Daoy (cell line): ENCODE measurements at places on chromosomes 5 and 9. TPM values are rescaled to one million over a fixed set of nuclear protein-coding genes. Genes with fewer than 3 reads are reported as not detected.

Gene DEPDC1B
- 27.7 and 35.3 TPM in 2 replicates for total RNA-seq

DNA sequence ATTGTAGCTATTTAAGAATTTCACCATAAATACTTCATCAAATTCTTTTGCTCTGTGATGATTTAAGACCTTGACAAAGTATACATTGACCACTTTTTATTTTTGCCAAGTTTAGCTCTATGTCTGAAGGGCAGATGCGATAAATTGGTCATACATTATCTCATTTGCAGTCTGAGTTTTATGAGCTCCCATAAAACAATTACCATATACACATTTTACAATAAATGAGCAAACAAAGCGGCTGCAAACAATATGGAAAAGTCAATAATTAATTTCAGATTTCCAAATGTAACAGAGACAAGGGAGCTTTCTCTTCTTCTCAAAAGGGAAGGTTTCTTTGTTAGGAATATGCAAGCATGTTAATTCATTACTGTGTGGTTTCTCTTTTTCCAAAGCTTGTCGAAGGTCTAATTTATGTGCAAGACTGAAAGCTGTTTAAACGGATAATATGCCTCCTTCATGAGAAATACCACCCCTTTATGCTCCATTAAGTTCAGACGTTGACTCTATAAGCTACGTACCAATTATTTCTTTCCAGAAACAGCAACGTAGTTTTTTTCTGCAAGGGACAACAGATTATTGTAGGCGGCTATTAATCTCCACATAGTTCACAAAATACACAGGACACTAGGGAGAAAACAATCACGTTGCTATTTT is 7.0 kb upstream of the IZUMO3 start:
- DNase-seq, result no peak

DNA sequence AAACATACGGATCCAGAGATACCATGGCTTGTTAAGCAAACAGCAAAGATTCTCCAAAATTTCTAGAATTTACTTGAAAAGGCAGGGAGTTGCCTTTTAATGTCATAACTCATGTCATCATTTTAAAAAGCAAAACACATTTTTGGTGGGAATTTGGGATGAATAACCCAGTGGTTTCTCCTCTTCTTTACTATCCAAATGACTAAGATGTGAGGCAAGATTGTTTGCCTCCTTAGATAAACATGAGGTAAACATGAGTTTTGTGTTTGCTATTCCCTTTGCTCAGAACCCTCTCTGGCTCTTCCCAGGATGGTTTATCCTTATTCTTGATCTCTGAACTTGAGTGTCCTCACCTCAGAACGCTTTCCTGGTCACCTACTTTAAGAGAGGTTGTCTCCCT is 267.0 kb downstream of the EBF1 start:
- no peak for DNase-seq

- DNase-seq, result peak; percentile 50
Observed at GRCh38 chr5:95081982-95082381, 202.9 kb downstream of the MCTP1 start.
